Stimulated activated CD8-positive, alpha-beta memory T cell treated with anti-CD3 and anti-CD28 coated beads, Interleukin-12 subunit alpha, Interleukin-12 subunit beta, amount 100 ng/mL, for 1 hour (primary cell): ENCODE measurements at places on chromosomes 16 and 17.

DNA sequence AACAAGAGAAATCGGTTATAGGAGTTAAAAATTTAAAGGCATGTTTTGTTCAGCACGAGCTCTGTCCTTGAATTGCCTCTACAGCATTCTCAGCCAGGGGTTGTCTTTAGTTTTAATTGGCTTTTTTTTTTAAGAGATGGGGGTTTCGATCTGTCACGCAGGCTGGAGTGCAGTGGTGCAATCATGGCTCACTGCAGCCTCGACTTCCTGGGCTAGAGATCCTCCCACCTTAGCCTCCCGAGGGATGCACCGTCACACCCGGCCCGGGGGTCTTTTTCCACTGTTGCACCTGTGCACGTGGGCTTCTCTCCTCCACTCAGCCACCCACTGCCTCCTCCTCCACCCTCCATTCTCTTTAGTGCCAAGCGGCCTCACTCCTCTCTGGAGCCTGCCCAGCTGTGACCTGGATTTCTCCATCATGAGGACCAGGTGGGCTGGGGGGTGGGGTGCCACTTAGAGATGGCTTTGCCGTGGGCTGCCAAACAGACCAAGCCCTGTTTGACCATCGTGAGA is 106.8 kb upstream of the SEC14L1 start:
- no peak for DNase-seq

GRCh38 chr17:31249835-31250141 is 47.3 kb downstream of the OMG start:
- no peak for DNase-seq

DNA sequence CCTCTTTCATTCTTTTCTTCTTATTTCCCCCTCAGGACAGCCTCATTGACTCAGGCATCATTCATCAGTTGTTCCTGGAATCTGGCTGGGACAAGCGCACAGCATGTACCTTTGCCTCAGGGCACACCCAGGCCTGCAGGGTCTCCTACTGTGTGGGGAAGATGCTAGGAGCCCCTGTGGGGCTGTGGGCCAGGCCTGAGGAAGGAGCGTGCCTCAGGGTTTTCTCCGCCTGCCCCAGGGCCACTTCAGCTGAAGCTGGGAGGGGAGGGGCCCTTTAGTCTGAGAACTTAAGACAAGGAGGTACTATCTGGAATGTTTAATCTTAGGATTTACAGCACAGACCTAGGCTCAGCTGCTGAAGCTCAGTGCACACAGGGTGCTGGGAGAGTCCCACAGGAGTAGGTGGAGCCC is 7.9 kb downstream of the ELMO3 start:
- DNase-seq, result no peak

- DNase-seq, result no peak
Observed at GRCh38 chr17:46772475-46773220, 45.8 kb downstream of the WNT3 start.

GRCh38 chr17:66491213-66491612 is 188.8 kb downstream of the PRKCA start:
- no peak for DNase-seq

DNA sequence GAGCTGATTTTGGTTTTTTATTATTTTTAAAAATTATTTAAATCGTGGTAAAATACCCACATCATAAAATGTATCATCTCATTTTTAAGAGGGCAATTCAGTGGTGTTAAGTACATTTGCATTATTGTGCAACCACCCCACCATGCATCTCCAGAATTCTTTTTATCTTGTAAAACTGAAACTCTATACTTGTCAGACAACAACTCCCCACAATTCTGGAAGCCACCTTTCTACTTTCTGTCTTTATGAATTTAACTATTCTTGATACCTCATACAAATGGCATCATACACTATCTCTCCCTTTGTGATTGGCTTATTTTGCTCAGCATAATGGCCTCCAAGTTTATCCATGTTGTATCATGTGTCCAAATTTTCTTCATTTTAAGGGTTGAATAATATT is 97.9 kb downstream of the HS3ST3B1 start:
- DNase-seq, result no peak

GRCh38 chr17:3963237-3964201 is 718 bp downstream of the ATP2A3 start:
- peak; percentile 50 for DNase-seq

DNA sequence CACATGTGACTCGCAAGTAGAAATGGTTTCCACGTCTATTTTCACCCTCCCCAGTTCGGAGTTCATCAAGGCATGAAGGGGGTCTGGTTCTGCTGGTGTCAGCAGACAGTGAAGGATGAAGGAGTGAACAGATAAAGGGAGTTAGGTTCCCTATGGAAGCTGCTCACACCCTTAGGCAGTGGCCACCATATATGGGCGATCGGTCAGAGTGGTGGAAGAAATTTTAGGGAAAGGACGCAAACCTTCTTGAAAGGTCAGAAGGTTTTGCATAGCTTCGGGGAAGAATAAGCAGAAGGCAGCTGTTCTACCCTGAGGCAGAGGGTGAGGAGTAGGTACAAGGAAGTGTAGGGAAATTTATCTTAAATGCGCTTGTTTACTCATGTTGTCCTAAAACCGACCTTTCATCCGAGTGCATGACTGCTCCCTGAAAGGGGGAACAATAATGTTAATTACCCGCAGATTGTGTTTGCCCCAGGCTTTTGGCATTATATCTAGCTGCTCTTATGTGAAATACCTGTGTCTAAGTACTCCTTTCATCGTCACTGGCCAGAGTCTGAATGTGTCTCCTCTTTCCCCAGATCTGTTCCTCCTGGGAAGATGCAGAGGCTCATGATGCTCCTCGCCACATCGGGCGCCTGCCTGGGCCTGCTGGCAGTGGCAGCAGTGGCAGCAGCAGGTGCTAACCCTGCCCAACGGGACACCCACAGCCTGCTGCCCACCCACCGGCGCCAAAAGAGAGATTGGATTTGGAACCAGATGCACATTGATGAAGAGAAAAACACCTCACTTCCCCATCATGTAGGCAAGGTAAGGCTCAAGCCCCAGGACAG is 12.5 kb downstream of the CDH5 start:
- no peak for DNase-seq

DNA sequence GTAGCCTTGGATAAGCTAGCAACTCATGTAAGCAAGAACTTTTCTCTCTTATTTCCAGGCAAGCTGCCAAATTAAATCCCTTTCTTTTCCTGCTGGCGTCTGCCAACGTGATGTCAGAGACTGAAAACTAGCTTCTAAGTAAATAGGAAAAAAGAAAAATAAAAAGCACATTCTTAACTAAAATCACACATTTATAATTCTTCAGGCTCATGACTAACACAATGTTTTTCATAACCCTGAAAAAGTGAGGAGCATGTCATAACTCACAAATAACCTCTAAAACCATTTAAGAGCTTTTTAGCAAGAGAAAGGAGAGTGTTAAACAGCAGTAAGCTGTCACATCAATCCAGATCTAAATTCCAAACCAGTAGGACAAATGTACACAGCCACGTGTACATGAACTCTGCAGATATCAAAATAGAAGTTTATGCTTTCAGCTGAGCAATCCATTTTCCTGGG is 110.0 kb downstream of the N4BP1 start:
- DNase-seq, result no peak

- DNase-seq, result no peak
Observed at GRCh38 chr16:74500907-74501306, 79.6 kb upstream of the CLEC18B start.

DNA sequence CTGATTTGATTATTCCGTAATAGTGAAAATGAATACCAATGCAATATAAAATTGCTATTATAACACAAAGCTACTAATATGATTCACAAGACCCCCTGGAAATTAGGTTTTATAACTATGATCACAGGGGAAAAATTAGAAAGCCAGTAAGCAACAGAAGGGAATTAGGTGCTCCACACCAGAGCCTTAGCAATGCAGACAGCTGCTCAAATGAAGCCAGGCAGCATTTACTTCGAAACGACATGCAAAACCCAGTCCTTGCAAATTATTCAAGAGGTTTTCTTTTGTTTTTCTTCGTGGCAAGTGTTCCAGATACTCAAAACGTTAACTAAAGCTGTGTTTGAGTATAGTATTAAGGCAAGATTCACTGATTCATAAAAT is 47.9 kb downstream of the TOX3 start:
- no peak for DNase-seq

DNA sequence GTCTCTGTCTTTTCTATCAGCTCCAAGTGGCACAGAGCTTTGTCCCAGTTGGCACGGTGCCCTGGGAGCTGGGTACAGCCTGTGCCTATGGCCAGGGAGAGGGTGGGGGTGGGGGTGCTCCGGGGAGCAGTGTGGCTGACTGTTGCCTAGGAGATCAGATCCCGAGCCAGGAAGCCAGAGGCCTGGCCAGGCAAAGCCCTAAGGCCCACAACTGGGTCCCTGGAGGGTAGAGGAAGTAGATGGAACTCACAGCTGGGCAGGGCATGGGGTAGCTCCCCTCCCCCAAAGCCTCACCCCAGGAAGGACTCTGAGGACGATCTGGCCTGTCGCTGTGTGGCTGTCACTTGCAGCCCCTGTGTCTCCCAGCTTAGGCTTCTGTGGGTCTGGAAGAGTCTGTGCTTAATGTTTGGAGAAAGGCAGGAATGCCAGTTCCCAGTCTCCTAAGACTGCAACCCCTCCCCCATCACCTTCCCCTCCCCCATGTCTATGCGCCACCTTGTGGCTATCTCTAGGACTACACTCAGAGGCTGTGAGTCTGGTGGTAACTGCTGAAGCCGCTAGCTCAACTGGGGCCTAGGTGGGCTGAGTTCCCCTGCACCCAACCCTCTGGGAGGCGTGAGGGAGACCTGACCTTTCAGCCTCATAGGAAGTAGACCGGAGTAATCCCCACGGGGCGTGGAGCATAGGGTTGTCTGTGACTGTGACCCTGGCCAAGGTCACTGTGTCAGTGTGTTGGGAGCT is 12.6 kb downstream of the THRA start:
- DNase-seq, result peak; percentile 50

DNA sequence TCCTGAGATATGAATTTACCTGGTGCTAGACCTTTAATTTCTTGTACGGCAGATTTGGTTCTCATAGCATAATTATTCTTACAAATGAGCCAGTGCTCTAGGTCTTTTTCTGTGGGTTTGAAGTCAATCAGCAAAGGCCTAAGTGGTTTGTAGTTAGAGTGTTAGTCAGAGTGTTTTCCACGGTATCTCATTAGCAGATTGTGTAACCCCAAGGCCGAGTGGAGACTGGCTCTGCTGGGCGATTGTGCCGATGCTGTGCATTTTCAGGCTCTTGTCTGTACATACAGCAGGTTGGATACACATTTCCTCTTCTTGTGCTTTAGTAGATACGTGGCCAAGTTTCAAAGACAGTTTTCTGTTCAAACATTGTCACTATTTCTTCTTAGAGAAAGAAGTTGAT is 78.6 kb upstream of the CA10 start:
- no peak for DNase-seq

- DNase-seq, result no peak
Observed at GRCh38 chr17:57166803-57167202, 81.8 kb downstream of the AKAP1 start.

DNA sequence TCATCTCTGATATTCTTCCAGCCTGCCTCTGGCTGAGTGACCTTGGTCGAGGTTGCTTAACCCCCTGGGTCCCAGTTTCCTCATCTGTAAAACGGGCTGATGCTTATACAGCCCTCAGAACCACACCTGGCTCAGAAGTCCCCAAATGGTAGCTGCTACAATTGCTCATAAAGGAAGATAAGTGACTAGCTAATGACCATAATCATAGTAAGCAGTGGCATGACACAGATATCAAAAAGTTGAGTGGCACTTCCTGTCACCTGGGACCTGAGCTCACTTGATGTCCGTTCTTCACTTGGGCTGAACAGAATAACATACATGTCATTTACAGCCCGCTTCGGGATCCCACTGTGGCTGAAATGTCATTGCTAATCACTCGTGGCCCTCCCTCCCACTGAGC is 1.8 kb downstream of the MGRN1 start:
- DNase-seq, result no peak

- no peak for DNase-seq
Observed at GRCh38 chr17:15377200-15377599, 35.8 kb upstream of the TEKT3 start.

- DNase-seq, result no peak
Observed at GRCh38 chr16:7866144-7866543, 533.5 kb downstream of the RBFOX1 start.

GRCh38 chr16:88558457-88559442 is 11.5 kb upstream of the ZC3H18 start:
- DNase-seq, result no peak

DNA sequence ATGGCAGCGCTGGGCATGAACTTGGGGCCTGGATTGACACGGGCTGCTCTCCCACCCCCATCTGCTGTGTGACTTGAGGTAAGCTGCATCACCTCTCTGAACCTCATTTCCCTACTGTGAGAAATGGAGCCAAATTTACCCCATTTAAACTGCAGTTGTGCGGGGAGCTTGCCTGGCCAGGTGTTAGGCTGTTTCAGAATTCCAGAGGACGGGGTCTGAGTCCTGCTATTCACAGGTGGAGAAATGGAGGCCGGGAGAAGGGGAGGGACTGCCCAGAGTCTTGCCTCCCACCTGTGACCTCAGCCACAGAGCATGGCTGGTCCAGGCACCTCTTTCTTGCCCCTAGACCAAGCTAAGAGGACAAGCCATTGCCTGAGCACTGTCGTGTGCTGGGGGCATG is 12.8 kb downstream of the KCNJ12 start:
- no peak for DNase-seq

GRCh38 chr16:3718019-3718391 is 681 bp upstream of the TRAP1 start:
- no peak for DNase-seq

DNA sequence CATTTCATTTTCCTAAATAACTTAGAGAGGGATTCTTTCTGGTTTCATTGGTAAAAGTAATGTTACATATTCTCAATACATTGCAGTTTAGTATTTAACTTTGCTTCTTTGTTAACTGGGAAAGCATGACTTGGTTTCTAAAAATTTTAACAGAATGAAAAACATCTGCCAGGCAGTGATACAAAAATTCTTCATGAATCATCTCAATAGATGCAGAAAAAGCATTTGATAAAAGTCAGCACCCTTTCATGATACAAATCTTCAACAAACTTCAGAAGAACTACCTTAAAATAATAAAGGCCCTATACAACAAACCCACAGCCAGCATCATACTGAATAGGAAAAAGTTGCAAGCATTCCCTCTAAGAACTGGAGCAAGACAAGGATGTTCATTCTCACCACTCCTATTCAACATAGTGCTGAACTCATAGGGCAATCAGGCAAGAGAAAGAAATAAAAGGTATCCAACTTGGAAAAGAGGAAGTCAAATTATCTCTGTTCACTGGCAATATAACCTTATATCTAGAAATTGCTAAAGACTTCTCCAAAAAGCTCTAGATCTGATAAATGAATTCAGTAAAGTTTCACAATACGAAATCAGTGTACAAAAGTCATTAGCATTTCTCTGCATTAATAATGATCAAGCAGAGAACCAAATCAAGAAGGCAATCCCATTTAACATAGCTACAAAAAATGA is 50.4 kb downstream of the SLFN5 start:
- DNase-seq, result no peak

- DNase-seq, result no peak
Observed at GRCh38 chr17:70187383-70187782, 18.1 kb downstream of the KCNJ2 start.

GRCh38 chr16:22971346-22971924 is 157.5 kb downstream of the HS3ST2 start:
- no peak for DNase-seq

- no peak for DNase-seq
Observed at GRCh38 chr17:47831934-47832327, 461 bp downstream of the LRRC46 start.

GRCh38 chr16:57923841-57924240 is 47.1 kb downstream of the CNGB1 start:
- no peak for DNase-seq

GRCh38 chr16:81307770-81308169 is 7.0 kb upstream of the GAN start:
- DNase-seq, result no peak

GRCh38 chr16:58628845-58629732 is 537 bp downstream of the CNOT1 start:
- peak; percentile 38 for DNase-seq
